ENCODE measurements at places on chromosomes 2 and 18.
A peak's percentile ranks its signal among the peaks of the same experiment; 100 is the strongest.

DNA sequence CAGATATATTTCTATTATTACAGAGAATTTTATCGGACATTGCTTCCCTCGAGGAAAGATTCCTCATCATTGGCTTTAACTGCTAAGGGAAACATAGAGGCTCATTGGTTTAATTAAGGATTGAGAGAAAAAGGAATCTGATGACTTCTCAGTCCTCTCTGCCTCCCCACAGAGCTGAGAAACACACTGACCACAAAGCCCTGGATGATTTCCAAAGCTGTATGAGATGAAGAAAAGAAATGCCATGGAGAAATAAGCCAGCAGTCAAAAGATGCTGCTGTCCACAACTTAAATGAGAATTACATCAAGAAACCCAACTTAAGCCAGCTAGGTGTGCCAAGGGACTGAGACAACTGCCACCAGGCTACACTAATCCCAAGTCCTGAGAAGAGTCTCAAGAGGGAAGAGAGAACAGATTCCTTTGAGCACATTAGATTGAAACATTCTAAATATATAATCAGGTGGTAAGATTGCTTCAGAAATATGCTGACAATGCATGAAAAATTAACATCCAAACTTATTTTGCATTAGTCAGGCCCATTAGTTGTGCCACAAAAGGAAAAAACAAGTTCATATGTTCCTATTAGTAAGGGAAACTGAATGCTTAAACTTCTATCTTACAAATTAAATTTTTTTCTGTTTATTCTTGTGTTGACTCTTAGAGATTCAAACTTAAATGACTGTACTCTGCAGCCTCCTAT, 308.1 kb upstream of the CYRIA start:
- no peak for DNase-seq

DNA sequence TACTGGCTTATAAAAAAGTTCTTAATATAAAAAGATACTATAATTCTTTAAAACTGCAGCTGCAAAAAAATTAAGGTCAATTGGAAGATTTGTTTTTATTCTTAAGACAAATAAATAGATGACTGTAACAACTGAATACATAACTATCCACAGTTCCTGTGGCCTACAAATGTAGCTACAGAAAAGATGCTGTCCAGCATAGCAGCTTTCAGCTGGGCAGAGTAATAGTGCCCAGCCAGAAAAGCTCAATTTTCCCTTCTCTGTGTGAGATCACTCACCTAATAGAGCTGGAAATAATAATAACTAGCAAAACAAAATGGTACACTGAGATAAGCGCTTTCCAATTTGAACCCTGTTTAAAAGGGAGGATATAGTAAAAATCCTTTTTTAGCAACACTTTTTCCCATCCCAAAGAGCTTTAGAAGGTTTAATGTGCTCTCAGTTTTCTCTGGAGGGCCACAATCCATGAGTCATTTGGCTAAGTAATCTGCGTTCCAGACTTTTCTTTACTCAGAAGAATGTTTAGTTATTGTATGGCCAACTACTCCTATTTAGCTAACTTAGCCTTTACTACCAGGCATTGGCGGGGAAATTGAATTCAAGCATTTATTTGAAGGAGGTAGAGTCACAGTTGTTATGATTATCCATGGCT, 158.1 kb upstream of the SLC39A10 start:
- DNase-seq, result no peak

GRCh38 chr2:136057023-136057801, 60.7 kb downstream of the CXCR4 start:
- peak; percentile 17 for DNase-seq

DNA sequence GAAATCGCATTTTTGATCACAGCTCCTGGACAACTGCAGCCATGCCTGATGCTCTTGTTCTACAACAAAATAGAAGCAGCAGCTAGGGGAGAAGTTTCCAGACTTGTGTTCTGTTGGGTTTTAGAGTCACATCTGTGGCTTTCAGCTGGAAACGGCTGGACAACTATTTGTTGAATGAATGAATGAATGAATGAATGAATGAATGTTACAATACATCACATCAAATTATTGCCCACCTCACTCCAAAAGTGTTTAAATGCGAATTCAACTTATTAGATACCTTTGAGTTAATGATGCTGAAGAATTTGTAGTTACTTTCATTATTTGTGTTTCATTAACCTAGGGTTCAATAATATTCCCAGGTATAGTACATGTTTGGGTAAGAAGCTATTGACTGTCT, 8.5 kb upstream of the METTL21A start:
- DNase-seq, result no peak

- no peak for DNase-seq
Observed at GRCh38 chr18:23499291-23499781, 4.0 kb upstream of the RMC1 start.

GRCh38 chr2:120878970-120879369, 143.3 kb downstream of the GLI2 start:
- DNase-seq, result no peak

- DNase-seq, result no peak
Observed at GRCh38 chr2:48755473-48755872, at the start of gene LHCGR. TSS of gene LHCGR (minus strand) at chr2:48755724. CDS start at chr2:48755671, 53 bp downstream.

GRCh38 chr2:58798676-58799208, 557.6 kb upstream of the FANCL start:
- DNase-seq, result no peak

DNA sequence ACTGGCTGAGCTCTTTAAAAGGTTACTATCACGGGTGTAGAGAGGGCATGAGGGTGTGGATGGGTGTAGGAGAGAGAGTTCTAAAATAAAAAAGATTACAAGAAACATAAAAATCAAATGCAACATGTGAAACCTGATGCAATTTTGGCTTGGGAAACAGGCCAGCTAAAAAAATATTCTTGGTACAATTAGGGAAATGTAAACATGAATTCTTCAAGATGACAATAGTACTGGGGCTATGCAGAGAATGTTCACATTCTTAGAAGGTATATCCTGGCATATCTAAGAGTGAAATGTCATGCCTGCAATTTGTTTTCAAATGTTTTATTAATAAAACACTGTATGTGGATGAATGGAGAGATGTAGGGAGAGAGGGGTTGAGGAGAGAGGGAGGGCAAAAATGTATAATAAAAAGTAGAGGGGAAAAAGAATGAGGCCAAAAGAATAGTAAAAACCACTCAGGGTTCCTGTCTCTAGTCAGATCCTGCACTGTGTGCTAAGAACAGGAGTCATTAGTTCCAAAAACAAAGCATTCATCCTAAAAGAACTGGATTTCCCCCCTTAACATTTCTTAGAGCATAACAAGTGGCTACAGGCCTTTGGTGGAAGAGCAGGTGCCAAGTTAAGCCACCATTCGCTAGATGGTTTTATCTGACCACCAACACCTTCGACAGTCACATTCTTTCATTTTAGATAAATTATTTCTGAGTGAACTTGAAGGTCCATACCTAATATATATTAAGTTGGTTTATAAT, 77.3 kb downstream of the LPIN2 start:
- DNase-seq, result no peak

DNA sequence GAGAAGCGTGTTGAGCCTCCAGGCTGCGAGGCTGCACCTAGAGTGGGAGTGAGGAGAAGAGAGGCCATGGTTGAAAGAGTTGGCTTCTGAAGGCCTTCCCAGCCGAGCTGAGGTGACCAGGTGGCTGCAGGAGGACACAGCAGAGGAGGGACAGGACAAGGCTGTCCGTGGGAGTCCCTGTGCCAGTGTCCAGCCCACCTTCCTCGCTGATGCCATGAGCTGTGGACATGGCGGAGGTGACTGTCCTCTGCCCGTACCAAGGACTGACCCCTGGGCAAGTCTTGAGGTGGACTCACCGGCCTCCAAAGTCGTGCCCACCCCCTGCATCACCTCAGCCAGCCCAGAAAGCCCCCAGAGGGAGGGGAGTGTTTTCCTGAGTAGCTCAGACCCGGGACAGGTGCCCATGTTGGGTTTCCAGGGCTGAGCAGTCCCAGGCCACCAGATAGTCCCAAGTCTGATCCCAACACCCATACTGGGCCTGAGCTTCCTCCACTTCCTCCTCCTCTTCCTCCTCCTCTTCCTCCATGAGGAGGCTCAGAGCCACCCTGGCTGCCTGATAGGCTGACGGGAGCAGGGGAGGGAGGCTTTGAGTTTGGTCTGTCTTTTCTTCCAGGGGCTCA, 43.0 kb upstream of the FOSL2 start:
- DNase-seq, result no peak

- no peak for DNase-seq
Observed at GRCh38 chr2:38066421-38067115, 9.4 kb downstream of the CYP1B1 start.

DNA sequence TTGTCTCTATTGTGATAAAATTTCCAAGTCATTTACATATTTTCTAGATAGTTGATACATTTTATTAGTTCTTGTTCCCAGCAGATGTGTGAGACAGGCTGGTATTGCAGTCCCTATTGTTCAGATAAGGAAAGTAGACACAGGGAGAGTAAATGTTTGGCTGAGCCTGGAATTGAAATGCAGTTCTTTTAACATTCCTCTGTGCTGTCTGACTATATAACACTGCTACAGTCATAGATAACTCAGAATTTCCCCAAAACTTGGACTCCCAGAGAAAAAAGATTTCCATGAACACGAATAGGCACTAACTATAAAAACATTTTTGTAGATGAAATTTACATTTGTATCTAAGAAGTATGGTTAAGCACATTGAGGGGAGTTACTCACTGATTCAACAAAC, 71.4 kb downstream of the PLCL1 start:
- DNase-seq, result no peak

DNA sequence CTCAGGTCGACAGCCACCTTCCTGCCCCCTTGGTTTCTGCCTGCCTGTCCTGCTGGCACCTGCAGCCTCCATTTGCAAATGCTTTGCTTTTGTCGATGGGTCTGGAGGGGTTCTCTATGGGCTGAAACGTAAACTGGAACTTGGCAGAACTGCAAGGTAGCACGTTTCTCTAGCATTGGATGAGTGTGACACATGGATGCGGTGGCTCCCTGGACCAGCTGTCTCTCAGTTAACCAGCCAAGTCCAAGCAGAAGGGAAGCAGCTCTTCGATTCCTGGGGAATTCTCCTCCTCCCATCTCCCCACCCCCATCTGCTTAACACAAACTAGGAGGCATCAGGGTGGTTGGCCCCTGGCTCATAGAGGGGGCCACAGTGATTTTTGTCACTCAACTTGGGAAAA, 57.3 kb downstream of the ITGB1BP1 start:
- DNase-seq, result no peak

DNA sequence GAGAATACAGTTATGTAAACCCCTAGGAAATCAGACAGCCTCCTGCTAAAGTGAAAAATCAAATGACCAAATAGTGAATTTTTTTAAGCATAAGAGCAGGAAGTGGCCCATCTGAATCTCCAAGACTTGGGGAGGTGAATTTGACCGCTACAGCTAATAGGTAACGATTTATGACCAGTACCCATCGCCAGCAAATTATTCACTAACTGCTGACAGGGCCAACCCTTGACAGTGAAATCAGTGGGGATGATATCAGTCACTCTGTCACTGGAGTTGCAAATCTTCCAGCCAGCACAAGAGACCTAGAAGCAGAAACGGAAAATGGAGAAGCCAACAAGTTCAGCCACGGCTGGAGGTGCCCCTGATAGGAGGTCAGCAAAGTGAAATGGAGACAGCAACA, 164.3 kb upstream of the PIK3C3 start:
- DNase-seq, result no peak

DNA sequence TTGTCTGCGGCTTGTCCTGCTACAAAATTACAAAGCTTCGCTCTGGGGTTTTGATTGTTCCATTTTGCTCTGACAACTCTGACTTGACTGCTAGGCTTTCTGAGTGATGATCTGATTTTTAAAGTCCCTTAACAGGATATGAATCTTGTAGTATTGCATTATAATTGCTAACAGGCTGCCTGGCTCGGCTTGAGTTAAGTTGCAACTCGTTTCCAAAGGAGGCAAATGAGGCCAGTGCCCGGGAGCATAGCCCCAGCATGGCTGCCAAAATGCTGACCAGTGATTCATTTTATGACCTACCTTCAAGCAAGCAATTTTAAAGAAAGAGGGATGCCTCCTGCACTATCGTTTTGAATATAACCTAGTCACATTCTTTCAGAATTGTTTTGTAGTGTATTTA, 135.4 kb downstream of the COL6A3 start:
- no peak for DNase-seq

DNA sequence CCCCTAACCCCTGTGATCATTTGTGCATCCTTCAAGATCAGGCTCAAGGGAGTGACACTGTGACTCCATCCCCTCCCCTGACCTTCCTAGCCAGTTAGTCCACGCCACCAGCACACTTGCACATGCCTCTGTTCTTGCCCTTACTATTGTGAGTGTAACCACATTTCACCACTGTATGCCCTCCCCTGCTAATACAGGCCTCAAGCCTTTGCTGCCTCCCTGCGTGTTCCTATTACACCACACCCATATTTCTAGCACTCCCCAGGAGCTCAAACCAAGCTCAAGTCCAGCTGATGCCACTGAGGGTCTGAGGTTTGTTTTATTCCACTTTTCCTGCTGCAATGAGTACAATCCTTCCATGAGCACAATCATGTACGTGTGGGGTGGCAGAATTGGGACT, 288.9 kb upstream of the FBXO11 start:
- no peak for DNase-seq

DNA sequence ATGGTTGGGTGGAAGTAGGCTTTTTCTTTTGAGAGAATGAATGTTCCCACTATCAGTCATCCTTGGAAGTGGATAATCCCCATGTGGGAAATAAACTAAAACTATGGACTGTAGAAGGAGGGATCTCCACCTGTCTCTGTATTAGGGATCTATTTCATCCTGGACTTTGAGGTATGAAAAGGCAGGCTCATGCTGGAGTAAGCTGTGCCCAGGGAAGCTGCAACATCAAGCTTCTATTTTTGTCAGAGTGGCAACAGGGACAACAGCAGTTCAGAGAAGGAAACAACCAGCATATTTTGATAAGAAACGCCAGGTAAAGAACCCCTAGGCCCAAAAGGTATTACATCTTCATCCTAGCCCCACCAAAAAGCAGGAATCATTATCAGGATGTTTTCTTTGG, 122.0 kb downstream of the MDH1 start:
- DNase-seq, result no peak

DNA sequence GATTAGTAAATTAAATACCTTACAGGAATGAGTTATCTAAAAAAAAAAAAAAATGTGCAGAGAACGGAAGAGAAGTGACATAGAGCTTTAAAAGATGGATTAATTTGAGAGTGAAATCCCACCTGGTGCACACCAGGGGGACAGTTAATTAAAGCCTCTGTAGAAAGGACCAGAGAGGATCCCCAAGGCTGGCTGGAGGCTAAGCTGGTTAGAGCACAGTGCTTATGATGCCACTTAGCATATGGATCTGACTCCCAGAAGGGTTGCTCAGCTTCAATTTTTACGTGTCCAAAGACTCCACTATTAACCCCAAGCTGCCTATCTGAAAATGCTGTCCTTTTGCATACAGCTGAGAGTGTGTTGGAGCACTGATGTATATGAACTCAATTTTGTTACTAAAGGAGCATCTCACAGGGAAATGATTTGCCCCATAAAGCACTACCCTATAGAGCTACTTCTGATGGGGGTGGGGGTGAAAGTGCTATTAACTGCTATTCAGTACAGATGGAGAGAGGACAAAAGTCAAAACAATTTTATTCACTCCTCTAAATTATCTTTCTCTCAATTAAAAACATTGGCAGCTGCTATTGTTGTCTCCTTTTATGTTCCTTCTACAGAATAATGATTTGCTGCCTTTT, 15.2 kb upstream of the SLC8A1 start:
- no peak for DNase-seq

- DNase-seq, result no peak
Observed at GRCh38 chr2:197867033-197867432, 62.6 kb downstream of the PLCL1 start.

Data from activated T-cell treated with anti-CD3 and anti-CD28 coated beads, Interleukin-2, amount 50 U/mL, for 4 hours (primary cell).